ENCODE measurements at places on chromosomes 5 and 9. TPM values are rescaled to one million over a fixed set of nuclear protein-coding genes. Genes with fewer than 3 reads are reported as not detected.

RAB3C gene
- 27.7 TPM for total RNA-seq

DNA sequence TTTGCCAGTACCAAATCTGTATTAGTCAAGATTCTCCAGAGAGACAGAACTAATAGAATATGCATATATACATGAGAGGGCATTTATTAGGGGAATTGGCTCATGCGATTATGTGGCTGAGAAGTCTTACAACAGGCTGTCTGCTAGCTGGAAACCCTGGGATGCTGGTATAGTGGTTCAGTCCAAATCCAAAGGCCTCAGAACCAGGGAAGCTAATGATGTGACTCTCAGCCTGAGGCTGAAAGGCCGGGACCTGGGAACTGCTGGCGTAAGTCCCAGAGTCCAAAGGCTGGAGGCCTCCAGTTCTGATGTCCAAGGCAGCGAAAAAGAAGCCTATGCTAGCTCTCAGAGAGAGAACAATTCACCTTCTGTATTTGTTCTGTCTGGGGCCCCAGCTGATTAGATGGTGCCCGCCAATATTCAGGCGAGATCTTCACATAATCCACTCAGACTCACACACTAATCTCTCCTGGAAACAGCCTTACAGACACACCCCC, 84.1 kb downstream of the KIAA1958 start:
- DNase-seq: no peak

PANK3 gene
- total RNA-seq: 59.7 TPM

DNA sequence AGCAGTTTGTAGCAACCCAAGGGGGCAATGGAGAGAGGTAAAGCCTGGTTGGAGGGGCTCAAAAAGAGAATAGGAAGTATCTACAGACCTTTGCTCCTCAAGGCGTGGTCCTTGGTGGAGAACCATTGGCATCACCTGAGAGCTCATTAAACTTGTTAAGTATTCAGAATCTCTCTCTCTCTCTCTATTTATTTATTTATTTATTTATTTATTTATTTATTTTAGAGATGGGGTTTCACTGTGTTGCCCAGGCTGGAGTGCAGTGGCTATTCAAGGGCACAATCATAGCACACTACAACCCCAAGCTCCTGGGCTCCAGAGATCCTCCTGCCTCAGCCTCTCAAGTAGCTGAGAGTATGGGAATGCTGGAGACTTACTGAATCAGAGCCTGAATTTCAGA, 193.1 kb upstream of the ADCY2 start:
- no peak for DNase-seq

TRMT10B gene
- 3.9 TPM for total RNA-seq

- no peak for DNase-seq
These were observed 43.1 kb upstream of the RXRA start for GRCh38 chr9:134283111-134283515.

GRCh38 chr5:143495821-143496275, 92.4 kb upstream of the NR3C1 start:
- DNase-seq: peak; percentile 67

CANX gene
- 1,531 TPM for total RNA-seq

PCDHA10 gene
- total RNA-seq: 0.03 TPM

DNA sequence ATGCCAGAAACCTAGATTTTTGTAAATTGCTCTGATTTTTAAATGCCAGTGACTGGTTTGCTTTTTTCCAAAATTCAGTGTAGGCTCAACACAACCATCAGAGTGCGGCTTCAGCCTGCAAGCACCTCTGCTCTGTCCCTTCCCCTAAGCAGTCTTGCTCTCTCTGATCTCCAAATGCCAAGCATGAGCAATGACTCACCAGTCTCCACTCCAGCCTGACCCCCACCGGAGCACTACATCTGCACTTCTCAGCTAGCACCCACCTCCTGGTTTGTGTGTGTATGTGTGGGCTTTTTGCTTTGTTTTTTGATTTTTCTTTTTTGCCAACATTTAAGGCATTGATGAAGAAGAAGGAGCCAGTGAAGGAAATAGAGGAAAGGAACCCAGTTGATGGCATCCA, 61.4 kb upstream of the ADRA1B start:
- DNase-seq: no peak

- no peak for DNase-seq
These were observed 23.3 kb downstream of the TMEM171 start for GRCh38 chr5:73143716-73144115.

PCDHB15 gene
- total RNA-seq: 0.12 TPM

- DNase-seq: no peak
These were observed 186.0 kb downstream of the TENT4A start for GRCh38 chr5:6899221-6899620.

DNA sequence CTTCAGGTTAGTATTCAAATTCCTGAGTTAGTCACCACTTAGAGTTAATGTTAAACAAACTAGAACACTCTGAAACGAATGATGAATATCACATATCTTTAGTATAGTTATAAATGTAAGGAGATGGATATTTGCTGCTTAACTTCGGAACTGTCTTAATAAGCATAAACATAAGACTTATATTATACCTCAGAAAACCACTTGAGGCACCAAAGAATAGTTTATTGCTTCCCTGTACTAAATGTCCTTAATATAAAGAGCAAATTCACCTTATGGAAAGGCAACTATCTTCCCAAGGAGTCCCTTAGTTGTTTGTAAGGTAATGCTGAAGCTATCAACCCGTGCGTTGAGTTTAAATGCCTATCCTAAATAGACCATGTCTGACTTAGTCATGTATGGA, 300.0 kb upstream of the ADAMTSL1 start:
- no peak for DNase-seq

DNA sequence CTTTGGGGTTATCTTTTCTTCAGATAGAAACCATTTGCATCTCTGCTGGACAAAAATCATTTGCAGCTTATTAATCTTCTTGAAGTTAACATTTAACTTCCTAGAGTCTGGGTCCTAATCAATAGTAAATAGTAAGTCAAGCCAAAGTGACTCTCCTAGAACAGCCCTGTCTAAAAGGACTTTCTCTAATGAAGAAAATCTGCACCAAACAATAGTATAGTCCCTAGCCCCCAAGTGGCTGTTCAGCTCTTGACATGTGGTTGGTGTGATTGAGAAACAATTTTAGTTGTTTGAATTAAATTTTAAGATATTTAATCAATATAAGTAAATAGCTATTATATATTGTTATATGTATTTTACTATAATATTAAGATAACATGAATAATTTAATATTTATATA, 64.6 kb upstream of the SHB start:
- no peak for DNase-seq

SMIM33 gene
- not detected for total RNA-seq

DNA sequence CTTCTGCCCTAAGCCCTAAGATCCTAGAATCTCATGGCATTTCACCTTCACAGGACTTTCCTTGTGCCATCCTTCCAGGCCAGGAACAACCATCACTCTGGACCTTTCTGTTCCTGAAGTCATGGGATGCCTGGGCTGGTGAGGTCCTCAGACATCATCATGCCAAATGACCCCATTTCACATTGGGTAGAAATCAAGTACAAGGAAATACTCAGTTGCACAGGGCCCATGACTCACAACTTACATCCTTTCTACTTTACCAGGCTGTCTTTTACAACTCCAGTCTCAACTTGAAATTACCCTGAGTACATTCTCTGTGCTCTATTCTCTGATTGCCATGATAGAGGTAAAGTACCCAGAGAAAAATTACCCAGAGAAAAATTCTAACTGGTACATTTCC, 167.1 kb downstream of the PIK3R1 start:
- DNase-seq: no peak

Measured in NCI-H460 (cell line).